ENCODE measurements at places on chromosomes 7 and 10.

- no peak for DNase-seq
Observed at GRCh38 chr7:85802211-85802610, 615.4 kb upstream of the SEMA3D start.

- DNase-seq = no peak
Observed at GRCh38 chr7:158933468-158934139, 77.2 kb downstream of the DYNC2I1 start.

DNA sequence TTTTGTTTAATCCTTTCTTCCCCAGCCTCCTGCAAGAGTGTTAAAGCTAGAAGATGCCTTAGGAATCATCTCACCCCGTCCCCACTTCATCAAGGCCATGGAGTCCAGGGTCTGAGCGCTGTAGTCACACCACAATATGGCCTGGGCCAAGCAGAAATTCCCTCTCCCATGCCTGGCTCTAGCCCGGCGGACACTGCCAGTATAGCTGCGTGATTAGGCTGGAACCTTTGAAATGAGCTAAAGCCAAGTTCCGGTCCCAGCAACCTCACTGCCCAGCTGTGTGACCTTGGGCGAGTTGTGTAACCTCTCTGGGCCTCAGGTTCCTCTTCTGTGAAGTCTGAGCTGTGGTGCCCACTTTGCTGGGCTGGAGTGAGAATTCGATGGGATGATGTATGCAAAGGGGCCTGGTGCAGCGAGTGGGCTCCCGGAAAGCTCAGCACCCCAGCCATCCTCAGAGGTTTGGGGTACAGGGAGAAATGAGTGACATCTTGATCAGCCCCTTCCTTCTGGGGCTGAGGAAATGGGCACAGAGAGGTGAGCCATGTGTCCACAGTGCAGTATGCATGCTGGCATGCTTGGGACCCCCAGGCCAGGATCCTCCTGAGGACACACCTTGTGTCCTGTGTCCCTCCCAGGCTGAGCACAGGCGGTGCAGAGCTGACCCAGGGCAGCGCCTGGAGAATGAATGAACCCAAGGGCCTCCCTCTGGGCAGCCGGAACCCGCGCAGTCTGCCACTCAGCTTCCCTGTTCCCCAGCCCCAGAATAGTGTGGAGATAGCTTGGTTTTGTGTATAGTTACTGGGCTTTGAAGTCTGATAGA is 118.6 kb downstream of the ZMIZ1 start:
- DNase-seq = no peak

GRCh38 chr7:41931263-41931646 is 228.4 kb upstream of the INHBA start:
- no peak for DNase-seq

- no peak for DNase-seq
Observed at GRCh38 chr7:112500619-112501018, 19.8 kb downstream of the LSMEM1 start.

GRCh38 chr7:137953043-137953664 is 48.7 kb downstream of the CREB3L2 start:
- DNase-seq = peak; percentile 46

GRCh38 chr10:98474628-98475027 is 27.9 kb upstream of the HPS1 start:
- DNase-seq = no peak

GRCh38 chr7:11213266-11213665 is 239.6 kb downstream of the PHF14 start:
- no peak for DNase-seq

DNA sequence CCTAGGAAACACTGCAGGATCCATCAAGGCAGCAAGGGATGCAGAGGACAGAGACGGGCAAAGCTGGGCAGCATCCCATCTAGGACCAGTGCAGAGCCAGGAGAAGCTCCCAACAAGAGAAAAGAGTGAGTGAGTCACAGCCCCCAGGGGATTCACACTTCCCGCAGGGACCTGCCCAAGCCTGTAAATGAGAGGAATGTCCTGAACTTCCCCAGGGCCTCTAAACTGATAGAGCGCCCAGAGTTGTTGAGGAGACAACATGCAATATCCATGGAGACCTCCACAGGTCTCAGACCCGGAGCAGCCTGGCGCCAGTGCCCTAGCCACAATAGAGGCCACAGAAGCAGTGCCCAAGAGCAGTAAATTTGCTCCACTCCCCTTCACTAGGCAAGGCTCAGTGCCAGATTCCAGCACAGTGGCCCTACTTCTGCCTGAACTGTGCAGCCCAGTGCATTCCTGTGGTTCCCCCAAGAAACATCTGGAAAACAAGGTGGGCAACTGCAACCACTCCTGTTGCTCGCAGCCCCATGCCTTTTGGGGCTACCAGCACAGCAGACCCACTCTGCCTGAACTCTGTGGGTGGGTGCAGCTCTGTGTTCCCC is 567.5 kb downstream of the POM121L12 start:
- no peak for DNase-seq

DNA sequence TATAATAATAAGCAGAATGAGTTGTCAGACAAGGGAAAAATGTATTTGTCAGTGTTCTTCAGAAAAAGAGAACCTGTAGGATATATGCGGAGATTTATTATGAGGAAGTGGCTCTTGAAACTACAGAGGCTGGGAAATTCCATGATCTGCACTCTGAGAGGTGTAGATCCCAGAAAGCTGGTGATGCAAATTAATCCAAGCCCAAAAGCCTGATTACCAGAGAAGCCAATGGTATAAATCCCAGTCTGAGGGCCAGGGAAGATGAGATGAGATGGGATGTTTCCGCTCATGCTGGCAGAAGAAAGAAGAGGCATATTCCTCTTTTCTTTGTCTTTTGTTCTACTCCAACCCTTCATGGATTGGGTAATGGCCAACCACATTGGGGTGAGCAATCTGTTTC is 732.8 kb upstream of the IGFBP3 start:
- no peak for DNase-seq

DNA sequence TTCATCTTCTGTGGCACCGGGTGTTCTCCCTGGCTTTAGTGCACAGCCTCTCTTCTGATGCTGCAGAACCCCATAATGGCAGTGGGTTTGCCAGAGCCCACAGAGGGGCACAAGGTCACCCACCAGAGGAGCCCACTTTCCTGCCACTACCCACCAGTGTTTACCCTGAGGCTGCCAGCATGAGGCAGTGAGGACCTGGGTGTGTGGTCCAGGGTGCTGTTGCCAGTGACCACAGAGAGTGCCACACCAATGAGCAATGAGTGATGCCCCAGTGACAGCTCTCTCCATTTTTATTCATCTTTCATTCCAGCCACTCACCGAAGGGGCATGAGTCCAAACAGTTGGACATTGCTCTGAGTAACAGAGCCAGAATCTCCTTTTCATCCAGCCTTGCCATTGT is 34.8 kb downstream of the MTURN start:
- no peak for DNase-seq

GRCh38 chr10:59362959-59363381 is 621 bp upstream of the FAM13C start:
- peak; percentile 75 for DNase-seq

- DNase-seq = no peak
Observed at GRCh38 chr10:110525349-110526260, 27.9 kb downstream of the DUSP5 start.

GRCh38 chr7:119392-120163 is 72.8 kb upstream of the FAM20C start:
- no peak for DNase-seq

- DNase-seq = no peak
Observed at GRCh38 chr7:126449611-126450268, 803.0 kb downstream of the GRM8 start.

DNA sequence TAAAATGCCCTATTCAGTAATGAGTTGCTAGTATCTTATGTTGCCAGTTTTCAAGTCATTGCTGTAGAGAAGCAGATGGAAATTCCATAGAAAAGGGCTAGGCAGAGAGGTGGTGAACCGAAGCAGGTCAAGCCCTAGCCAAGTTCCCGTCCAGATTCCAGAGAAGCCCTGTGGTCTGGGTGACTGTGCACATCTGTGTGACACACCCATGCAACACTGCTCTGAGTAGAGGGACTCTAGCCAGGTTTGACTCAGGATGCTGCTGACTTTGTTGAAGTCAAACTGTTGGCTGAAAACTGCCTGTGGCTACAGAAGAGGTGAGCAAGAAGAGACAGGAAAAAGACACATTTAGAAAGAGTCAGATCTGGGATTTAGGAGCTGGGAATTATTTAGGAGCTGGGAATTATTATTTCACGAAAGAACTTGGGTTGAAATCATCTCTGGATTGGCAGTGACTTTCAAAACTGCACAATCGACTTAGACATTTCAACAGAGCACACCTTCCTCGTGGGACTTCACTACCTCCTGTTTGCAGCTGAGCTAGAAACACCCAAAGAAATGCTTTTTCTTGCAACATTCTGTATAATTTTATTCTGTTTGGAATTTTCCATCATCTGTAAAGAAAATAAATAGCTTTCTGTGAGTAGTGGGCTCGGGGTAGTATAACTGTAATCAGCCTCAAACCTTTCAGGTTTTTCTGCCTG is 149.1 kb upstream of the PRKCQ start:
- no peak for DNase-seq

DNA sequence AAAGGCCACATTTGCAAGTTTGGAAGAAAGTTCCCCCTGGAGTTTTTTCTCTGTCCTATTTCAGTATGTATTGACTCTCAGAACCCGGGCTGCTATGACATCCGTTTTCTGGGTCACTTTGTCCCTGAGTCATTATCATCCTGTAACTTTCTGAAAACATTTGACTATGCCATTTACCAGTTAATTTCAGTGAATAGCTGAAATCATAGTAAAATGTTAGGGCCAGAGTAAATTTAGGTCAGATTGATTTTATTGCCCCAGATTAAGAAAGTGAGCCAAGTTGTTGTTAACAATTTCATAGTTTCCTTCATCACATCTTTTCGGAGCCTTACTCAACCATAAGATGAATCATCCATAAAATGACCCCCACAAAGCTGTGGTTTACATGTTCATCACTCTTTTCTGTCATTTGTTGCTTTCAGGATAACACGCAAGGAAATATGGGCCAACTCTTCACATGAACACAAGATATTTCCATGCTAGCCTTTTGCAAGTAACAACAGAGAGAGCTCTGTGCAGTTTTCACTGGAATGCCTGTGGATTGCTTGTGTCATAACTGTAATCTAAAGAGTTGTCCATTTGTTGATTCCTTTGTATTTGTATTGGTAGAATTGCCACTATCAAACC is 3.9 kb upstream of the MACC1 start:
- no peak for DNase-seq

GRCh38 chr7:15199482-15199881 is 296.9 kb upstream of the DGKB start:
- no peak for DNase-seq

- DNase-seq = no peak
Observed at GRCh38 chr7:136677471-136678365, 190.7 kb upstream of the CHRM2 start.

GRCh38 chr10:69089638-69090599 is 2.0 kb downstream of the SRGN start:
- DNase-seq = no peak

DNA sequence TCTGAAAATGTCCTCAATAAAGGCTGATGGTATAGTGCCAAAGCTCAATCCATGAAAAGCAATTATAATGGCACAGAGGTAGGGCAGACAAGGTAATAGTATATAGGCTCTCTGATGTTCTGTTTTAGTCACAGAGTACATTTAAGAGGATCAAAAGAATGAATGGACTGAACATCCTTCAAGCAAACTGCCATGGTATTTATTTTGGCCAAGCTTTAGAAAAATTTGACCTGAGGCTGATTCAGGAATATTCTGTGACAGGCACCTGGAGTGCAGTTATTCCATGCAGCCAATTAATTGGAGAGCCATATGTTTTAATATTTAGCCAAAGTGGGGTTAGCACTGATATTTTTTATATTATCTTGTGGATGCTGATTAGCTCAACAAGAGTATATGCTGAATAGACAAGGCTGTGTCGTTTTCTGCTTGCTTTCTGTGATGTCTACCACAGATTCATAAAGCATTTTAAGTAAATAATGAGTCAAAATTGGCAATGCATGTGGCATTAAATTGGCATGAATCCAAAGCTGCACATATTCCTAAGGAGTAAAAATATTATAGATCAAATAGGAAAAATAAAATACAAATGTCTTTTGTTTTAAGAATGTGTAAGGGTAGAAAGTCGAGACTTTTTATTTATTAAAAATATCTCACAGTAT is 177.4 kb downstream of the PCLO start:
- DNase-seq = no peak

DNA sequence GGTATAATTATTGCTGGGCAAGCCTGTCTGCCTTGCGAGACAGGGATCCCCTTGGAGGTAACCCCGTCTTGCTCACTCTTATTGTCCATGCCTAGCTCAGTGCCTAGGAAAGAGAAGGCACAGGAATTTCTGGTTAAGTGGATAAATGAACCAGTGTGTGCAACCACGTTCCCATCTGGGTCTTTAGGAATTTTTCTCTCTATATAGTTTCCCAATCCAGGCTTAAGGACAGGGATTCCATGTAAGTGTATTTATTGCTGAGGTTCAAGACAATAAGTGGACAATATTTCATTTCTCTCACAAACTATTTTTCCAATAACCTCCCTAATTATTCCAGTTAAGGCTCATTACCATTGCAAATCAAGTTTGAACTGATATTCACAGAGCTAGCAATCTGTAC is 8.9 kb upstream of the ADAM12 start:
- DNase-seq = no peak

- DNase-seq = no peak
Observed at GRCh38 chr10:5479481-5480161, 19.7 kb downstream of the CALML5 start.

DNA sequence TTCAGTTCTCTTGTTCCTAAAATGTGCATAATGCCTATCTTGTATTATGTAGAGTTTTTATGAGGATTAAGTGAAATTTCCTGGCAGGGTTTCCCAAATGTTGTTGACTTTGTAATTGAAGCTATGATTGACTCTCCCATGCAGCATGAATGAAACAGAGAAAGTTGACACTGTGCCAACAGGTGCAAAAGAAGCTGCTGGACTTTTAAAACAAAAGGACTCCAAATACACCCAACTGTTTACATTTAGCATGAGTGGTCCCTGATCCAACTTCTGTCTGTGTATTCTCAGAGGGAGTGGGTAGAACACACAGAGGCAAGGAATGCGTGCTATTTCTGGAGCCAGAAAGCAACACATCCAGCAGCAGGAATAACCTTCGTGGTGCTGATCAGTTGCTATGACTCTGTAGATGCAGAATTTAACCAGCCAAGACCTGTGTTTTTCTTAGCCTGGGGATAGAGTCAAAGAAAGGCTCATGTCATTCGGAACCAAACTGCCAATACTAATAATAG is 14.4 kb upstream of the RBM20 start:
- DNase-seq = peak; percentile 93

- no peak for DNase-seq
Observed at GRCh38 chr10:11670381-11670780, 58.9 kb upstream of the USP6NL start.

DNA sequence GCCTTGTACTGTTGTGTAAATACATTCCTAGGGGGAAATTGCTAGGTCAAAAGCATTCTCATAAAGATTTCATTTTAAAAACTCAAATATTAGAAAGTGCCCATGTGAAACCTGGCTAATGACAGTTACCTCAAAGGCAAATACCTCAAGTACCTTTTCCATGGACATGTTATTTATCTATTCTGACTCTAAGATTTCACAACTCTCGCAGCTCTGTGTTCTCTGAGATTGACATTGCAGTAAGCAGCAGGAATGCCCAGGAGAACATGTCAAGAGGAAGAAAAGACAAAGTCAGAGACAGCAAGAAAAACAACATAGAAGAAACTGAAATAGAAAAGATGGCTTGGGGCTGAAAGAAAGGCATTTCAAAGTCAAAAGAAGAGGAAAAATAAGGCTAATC is 187.4 kb downstream of the CYP26A1 start:
- DNase-seq = no peak
